ENCODE measurements at places on chromosomes 2 and 18.

- DNase-seq, result no peak
These were observed 13.8 kb downstream of the CYP26B1 start for GRCh38 chr2:72133721-72134407.

- DNase-seq, result no peak
These were observed 147.9 kb upstream of the DNMT3A start for GRCh38 chr2:25489631-25490030.

- no peak for DNase-seq
These were observed 30.9 kb downstream of the FHOD3 start for GRCh38 chr18:36328385-36328858.

DNA sequence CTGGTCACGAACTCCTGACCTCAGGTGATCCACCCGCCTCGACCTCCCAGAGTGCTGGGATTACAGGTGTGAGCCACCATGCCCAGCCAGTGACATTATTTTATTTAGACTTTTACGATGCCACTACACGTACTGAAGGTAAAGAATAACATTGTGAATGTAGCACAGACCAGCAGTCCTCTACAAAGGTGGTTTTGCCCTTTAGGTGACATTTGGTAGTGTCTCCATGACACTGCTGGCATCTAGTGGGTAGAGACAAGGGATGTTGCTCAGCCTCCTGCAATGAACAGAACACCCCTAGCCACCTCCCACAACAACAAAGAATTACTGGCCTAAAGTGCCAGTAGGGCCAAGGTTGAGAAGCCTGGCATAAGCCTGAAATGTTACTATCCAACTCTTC lies 69.5 kb downstream of the MYOM1 start:
- no peak for DNase-seq

DNA sequence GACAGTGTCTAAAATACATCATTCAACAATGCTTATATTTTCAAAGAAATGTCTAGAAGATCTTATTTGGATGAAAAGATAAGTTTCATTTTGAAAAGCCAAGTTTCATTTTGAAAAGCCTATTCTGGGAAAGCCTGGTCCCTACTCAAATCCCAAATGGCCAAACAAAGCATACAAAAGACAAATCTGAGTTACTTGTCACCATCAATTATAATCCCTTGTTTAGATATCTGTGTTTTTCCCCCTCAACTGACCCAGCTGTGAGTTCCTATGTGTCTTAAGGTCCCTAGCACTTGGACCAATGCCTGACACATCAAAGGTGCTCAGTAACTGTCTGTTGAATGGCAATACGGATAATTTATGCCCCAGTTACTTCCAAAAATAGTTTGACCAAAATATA lies 52.3 kb upstream of the THOC1 start:
- DNase-seq, result no peak

- DNase-seq, result no peak
These were observed 285.5 kb downstream of the PHLPP1 start for GRCh38 chr18:63000839-63001238.

GRCh38 chr18:66013969-66014368 lies 263.2 kb downstream of the CDH7 start:
- DNase-seq, result no peak

DNA sequence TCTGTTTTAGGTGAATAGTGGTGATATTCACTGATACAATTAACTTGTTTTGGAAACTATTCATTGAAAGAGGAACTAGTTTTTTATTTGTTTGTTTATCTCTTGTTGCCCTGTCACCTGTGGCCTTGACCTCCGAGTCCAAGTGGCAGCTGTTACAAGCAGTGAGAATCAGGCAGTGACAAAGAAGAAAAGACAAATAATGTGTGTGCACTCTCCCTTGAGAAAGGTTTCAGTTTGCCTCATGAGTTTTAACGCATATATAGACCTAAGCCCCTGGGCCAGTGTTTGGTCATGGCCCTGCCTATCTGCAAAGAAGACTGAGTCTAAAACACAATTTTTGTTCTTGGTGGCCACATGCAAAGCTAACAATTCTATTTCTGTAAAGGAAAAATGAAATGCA lies 15.3 kb downstream of the KYNU start:
- no peak for DNase-seq

DNA sequence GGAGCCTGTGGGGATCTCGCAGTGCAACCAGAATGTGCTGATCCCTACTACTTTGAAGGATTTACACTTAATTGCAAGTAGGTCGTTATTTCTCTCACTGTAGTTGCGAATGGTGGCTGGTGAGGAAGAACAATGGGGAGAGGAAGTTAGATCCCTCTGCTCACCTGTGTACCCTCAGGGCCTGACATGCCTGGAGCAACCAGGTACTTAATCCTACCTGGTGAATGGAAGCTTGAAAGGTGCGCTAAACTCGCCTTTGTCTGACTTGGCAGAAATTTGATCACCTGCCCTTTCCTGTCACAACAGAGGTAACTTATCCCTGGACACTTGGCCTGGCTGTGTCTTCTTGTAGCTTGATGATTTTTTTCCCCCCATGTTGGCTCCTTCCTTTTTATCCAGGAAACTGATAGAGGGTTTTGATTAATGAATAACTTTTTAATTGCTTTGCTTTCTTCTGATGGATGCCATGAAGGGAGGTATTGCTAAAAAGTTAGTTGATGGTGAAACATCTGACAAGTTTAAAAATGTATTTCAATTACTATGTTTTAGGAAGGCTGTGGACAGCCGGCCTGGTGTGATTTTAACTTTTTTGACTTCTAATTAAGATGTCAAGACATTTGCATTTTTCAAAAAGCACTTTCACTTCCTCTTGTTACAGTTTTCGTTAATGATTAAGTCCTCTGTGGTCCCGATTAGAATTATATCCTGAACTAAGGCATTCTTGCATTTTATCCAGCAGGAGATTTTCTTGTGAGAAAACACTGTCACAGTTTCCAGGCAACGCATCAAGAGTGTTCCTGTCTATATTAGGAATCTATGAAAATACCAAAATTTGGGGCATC lies 9.2 kb downstream of the SGPP2 start:
- no peak for DNase-seq

DNA sequence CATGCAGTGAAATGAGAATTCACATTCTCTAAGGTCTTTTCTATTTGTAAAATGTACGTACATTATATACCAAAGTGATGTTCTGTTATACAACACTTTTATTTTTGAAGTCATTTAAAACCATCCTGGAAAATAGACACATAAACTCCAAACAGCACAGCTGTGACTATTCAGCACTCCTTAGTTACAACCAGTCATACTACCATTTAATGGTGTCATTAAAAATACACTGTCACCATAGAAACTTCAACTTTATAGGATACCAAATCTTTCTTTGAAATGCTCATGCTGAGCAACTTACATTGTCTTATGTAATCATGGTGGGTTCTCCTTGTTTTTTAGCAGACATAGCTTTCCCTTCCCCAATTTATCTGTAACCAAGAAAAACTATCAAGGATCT lies 85.3 kb downstream of the METTL4 start:
- DNase-seq, result no peak

GRCh38 chr2:239187464-239188253 lies 213.2 kb downstream of the HDAC4 start:
- DNase-seq, result no peak

DNA sequence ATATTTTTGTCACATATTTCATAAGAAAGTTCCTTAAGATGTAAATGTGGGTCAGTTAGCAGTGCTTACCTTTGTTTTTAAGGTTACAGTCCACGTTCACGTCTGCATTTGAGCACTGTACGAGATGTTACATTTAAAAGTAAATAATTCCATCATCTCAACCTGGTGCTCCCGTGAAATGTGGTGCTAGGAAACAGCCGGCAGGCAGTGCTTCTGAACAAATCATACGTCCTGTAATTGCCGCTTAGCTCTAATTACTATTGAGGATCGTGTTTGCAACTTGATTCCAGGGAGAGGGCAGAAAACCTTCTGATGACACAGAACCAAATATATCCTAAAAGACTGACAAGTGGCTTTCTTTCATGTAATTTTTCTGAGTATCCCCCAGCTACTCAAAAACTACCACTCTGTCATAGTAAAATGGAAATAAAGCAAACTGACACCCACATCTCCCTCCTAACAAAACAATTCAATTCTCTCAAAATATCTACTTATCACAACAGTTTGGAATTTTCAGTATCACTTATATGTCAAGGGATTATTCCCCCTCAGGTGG lies 297.8 kb upstream of the SESTD1 start:
- DNase-seq, result no peak

GRCh38 chr18:42641996-42642395 lies 473.5 kb downstream of the RIT2 start:
- no peak for DNase-seq

DNA sequence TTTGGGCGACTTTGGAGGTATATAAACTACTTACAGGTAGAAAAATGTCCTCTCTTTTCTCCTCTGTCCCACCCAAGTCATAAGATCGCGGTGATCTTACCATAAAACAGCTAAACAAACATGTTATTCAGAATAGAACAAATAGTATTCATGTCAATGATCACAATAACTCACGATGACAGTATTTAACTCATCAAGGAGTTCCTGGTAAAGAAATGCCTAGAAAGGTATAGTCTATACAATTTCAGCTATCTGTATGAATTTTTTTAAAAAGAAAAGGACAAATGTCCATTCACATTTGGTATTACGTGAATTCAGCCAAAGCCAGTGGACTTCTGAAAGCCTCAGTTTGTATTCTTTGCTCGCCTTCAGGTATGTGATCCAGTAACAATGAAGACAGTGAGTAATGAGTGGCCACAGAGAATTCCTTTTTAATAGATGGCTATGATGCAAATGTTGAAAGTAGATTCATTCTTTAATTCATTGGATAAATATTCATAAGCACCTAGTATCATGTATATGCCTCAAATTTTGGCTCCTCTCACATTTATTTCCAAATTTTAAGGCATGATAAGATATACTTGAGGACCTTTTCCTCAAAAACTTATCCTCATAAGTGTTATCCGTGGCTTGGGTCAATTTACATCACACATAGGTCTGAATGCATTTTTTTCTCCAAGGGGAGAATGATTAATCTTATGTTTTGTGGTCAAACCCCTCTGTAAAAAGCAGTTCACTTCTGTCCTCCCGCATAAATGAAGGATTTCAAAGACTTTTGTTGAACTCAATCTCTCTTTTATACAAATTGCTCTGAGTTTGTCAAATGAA lies 20.3 kb downstream of the ABCB11 start:
- no peak for DNase-seq

GRCh38 chr2:160295519-160296207 lies 95.6 kb upstream of the ITGB6 start:
- no peak for DNase-seq

GRCh38 chr2:224901121-224901676 lies 141.1 kb downstream of the DOCK10 start:
- no peak for DNase-seq

DNA sequence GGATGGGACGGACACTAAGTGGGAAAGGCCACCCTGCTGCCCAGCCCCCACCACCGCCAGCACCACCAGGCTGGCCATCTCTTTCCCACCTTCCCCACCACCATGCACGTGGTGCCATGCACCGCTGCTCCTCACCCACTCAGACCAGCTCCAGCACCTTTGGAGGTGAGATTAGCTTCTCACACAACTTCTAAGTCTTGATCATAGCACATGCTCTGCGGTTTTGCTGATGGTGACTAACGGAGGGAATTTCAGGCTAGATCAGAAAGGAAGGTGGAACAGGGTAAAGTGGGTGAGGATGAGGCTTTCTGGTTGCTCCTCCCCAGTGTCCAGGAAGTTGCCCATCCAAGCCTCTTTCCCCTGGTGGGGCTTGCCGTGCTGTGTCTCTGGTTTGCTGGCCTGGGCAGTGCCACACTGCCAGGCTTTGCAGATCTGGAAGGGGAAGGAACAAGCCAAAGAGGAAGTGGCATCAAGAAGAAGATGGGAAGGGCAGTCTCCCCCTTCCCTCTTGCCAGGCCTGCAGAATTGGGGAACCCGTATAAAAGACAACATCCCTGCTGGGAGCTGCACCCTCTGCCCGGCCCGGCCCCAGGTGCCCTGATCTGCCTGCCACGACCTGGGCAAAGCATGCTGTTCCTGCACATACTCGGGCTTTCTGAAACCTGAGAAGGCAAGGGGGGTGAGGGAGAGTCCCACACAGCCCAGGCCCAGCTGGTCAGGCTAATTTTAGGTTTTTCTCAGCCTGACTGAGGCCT lies 44.3 kb upstream of the CAB39 start:
- DNase-seq, result no peak

DNA sequence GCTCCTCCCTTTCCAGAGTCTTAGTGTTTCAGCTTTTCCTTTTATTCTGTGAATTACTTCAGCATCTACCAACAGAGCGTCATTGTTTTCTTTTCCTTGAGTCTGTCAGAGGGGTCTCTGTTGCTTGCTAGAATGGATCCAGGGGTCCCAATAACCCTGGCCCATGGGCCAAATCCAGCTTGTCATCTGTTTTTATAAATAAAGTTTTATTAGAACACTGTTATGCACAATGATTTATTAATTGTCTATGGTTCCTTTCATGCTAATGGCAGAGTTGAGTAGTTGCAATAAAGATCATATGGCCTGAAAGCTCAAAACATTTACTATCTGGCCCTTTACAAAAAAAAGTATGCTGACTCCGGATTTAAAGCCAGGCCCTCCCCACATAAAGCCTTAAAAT lies 58.8 kb downstream of the MRPL35 start:
- no peak for DNase-seq

- no peak for DNase-seq
These were observed 1.4 kb downstream of the ZBTB14 start for GRCh38 chr18:5294113-5294456.

DNA sequence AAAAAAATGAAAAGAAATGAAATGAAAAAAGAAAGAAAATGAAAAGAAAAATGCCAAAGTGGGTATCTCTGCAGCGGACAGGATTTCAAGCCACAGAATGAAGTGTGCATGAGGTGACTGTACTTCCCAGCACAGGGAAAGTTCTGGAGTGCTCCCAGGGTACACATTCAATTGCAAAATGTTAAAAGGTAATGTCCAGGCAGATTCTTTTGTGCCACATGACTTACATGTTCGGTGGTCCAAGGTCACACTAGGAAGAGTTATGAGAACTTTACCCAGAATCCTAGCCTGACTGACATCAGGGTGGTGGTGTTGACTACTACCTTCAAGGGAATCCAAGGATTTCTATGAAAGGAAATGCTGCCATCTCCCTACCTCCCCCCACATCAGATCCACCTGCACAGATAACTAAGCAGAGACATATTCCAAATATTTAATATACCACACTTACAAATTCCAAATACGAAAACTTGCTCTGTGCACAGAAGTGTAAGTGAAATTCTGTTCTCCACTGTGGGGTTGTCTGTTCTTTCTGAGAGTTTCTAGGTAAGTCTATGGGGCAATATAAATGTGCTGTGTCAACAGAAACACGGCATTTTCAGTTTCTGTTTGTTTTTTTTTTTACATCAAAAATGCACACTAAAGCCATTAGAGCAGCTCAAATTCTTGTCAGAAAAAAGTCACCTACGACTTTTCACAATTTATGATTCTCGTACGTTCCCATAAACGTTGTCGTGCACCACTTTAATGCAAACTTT lies 56.6 kb downstream of the CABYR start:
- no peak for DNase-seq

All from activated CD4-positive, CD25-positive, alpha-beta regulatory T cell treated with anti-CD3 and anti-CD28 coated beads, Interleukin-2, amount 50 U/mL, for 16 hours (primary cell).